ENCODE measurements at places on chromosomes 2 and 18.

DNA sequence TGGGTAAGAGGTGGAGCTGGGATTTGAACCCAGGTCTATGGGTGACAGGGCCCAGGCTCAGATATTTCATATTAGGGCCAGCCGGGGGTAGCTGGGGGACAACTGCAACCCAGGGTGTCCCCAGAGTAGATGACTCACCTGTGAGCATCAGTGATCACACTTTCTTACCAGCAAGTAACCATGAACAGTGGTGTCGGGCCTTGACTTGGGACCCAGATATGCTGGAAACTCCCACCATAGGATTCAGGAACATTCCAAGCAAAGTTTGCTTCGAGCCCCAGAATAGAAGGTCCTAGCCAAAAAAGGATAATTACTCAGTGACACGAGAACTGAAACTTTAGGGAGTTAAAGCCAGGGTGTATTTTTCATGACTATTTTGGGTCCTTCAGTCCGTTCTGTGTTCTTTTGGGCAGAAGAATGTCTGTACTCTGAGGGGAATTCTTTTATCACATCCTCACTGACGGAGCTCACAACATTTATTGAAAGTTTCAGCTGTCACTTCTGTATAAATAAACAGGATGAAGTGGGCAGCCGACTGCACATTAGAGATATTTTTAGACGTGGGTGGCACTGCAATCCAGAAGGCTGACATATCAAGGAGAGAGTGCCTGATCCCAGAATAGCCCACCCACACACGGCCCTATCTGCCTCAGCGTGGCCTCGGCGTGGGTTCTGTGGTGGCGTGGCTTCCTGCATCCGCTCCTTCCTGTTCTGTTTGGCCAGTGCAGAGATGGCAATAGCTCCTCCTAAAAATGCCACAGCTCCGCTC is 45.6 kb downstream of the RAMP1 start:
- no peak overlapping the region for H3K4me3 ChIP-seq
- peaks cover 10% of the 10 kb centered on the region for H3K4me1 ChIP-seq
- H3K27me3 ChIP-seq = no peaks in the 10 kb centered on the region
- DNase-seq = no peak

DNA sequence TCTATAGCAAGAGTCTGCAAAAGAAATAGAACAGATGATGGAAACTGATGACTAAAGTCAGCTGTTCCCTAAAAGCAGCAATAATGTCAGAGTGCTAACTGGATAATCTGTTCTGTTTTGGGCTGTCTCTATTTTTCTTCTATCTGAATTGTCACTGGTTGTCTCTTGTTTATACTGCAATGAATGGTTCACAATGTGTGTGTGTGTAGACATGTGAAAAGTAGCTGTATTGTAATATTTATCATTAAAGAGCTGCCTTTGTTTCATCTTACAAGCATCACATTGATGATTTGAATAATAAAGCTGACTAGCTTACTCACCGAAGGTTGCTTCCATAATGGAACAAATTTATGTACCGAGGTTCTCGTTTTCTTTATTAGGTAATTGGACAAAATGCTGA is 456.0 kb upstream of the ZEB2 start:
- H3K4me1 ChIP-seq = no peaks in the 10 kb centered on the region
- no peak overlapping the region for H3K27ac ChIP-seq
- H3K36me3 ChIP-seq = no peaks in the 10 kb centered on the region
- H3K4me3 ChIP-seq = no peak overlapping the region

DNA sequence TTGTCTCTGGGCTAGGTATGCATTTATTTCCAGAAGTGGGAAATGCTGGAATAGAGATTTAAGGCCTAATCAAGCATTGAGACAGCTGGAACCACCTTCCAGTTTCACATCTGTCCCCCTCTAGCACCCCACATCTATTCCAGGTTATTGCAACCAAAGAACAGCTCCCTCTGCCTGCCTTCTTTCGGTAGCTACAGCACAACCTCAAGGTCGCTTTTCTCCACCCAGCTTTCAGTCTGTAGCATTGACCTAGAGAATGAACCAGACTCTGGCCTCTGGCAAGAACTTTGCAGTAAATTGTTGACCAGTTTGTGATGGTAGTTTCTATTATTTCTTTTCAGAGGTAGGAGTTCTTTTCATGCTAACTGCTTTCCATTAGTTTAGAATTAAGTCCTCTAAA is 484.2 kb downstream of the DLGAP1 start:
- H3K4me1 ChIP-seq = no peaks in the 10 kb centered on the region
- no peaks in the 10 kb centered on the region for H3K27me3 ChIP-seq
- H3K27ac ChIP-seq = no peak overlapping the region
- H3K36me3 ChIP-seq = no peaks in the 10 kb centered on the region
- H3K4me3 ChIP-seq = no peak overlapping the region

DNA sequence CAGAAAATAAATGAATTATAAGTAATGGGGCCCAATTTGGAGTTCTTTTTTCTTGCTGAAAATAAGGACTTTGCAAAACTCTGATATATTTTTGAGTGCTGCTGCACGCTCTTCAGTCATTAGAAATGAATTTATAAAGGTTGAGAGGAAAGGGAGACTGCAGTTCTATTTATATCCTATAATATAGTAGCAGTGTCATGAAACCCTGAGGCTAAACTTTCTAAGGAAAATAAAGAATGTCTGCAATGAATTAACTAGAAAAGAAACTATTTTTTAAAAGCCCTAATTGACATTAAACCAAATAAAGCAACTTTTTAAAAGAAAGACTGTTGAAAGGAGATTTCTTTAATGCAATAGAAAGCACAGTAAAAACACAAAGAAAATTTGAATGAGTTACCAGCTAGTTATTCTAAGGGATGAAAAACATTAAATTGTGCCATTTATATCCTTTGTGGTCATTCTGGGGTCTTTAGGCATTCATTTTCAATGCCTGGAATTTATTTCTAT is 1072.8 kb upstream of the TMEFF2 start:
- no peaks in the 10 kb centered on the region for H3K27me3 ChIP-seq
- H3K4me3 ChIP-seq = no peak overlapping the region
- H3K36me3 ChIP-seq = no peaks in the 10 kb centered on the region
- no peaks in the 10 kb centered on the region for H3K4me1 ChIP-seq

- H3K36me3 ChIP-seq = no peaks in the 10 kb centered on the region
- H3K27ac ChIP-seq = no peak overlapping the region
- H3K4me3 ChIP-seq = no peak overlapping the region
- DNase-seq = no peak
- H3K4me1 ChIP-seq = no peaks in the 10 kb centered on the region
- no peaks in the 10 kb centered on the region for H3K27me3 ChIP-seq
Measured at GRCh38 chr18:36450264-36450663, 152.8 kb downstream of the FHOD3 start.
